Posterior vena cava (tissue), 2 donors: ENCODE measurements at places on chromosomes 5 and 9.

GRCh38 chr9:127267793-127268525, 3.4 kb downstream of the GARNL3 start:
- no peak for DNase-seq

GRCh38 chr5:91438871-91439270, 55.8 kb upstream of the ARRDC3 start:
- DNase-seq: no peak

DNA sequence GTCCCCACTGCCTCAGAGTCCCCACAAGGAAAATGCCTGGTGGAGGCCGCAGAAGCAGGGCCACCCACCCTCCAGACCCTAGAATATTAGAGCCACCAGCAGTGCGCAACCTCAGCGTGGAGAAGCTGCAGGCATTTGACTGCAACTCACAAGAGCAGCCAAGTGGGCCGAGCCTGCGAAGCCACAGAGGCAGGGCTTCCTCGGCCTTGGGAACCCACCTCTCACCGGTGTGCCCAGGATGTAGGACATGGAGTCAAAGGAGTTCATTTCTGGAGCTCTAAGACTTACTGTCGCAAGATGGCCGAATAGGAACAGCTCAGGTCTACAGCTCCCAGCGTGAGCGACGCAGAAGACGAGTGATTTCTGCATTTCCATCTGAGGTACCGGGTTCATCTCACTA, 397.9 kb upstream of the PIK3R1 start:
- DNase-seq: no peak

DNA sequence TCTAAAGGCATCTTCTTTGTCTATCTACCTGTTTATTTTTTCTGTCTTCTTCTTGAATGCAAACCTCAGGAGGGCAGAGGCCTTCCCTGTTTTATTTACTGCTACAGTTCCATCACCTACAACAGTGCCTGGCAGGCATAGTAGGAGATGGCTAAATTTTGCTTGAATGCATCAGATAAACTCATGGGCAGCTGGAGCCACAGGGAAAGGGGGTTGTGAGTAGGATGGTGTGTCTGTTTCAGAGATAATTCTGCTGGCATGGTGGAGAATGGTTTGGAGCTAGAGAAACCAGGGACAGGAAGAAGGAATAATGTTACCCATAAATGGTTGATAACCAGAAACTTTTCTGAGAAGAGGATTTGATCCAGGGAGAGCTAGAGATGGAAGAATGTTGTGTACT, 189.8 kb upstream of the BRINP1 start:
- no peak for DNase-seq

DNA sequence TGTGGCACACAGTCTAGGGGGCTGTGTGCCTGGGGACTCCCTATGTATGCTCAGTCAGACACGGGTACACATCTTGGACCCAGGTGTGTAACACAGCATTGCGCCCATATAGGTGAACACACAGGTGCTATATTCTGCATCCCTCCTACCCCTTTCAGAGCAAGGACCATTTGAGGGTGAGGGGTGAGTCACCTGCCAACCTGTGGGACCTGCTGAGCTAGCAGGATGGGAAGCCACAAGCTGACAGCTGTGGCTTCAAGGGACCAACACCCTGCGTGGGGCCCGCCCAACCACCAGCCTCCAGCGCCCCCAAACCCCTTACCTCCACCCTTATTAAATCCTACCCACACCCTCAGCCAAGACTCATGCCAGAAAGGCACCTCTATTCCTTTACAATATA, 14.6 kb upstream of the AQP7 start:
- DNase-seq: no peak
